ENCODE measurements at places on chromosomes 5 and 9. TPM values are rescaled to one million over a fixed set of nuclear protein-coding genes. Genes with fewer than 3 reads are reported as not detected.

GRCh38 chr5:78557601-78558000 lies 91.0 kb downstream of the LHFPL2 start:
- no peak for DNase-seq

The CRHBP gene
- total RNA-seq, result 1.8 TPM

- DNase-seq, result no peak
These were observed 300.0 kb downstream of the PDE4D start for GRCh38 chr5:59593439-59594007.

GRCh38 chr5:96783326-96783725 lies 24.4 kb downstream of the ERAP1 start:
- DNase-seq, result no peak

GRCh38 chr9:93248386-93249040 lies 64.6 kb downstream of the WNK2 start:
- DNase-seq, result no peak

DNA sequence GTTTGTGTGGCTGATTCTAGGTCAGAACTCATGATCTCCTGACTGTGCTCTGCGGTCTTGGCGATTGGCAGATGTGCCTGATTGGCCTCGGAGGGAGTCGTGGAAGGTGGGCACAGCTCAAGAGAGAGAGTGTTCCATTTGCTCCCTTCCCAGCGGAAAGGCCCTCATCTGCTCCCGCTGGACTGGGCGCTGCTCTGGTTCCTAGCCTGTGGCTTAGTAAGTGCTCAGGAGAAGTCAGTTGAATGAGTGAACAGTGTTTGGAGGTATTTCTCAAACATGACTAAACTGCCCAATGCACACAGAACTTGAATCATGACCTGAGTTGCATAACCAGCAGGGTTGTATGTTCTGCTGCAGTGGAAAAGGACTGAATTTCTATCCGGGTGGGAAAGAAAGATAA lies 120.2 kb upstream of the PITX1 start:
- no peak for DNase-seq

The ASPN gene
- 7.9 TPM for total RNA-seq

GRCh38 chr5:35516271-35516670 lies 101.4 kb upstream of the SPEF2 start:
- no peak for DNase-seq

The INSL6 gene
- not detected for total RNA-seq

- DNase-seq, result no peak
These were observed 187.7 kb upstream of the CHD1 start for GRCh38 chr5:99116526-99116925.

DNA sequence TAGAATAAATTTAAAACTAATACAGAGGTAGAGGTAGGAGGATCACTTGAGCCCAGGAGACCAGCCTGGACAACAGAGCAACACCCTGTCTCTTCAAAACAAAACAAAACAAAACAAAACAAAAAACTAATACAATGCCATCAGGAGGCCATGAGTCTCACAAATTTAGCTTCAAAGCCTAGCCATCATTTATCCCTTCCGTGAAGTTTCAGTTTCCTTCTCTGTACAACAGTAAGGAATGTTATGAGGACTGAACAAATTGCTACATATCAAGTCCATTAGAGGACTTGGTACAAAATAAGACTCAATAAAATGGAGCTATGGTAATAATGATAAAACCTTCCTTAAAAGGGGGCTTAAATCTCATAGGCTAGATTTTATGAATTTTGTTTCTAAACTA lies 60.8 kb downstream of the MAPKAP1 start:
- no peak for DNase-seq

GRCh38 chr9:80500300-80500699 lies 928.5 kb downstream of the TLE4 start:
- no peak for DNase-seq

The STING1 gene
- total RNA-seq, result 92.0 TPM

GRCh38 chr5:23627976-23628375 lies 120.6 kb downstream of the PRDM9 start:
- no peak for DNase-seq

DNA sequence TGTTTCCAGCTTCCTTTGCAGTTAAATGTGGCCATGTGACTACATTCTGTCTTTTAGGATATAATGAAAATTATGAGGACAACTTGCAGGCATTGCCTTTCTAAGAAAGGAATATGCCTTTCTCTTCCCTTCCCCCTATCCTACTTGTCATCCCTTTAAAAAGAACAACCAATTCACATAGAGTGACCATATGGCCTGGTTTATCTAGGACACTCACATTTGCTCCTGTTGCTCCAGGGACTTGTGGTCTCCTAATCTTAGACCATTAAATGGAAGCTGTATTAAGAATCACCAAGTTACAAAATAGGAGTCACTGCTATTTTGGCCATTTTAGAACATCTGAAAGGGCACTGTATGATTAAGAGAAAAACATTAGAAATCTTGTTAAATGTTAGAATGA lies 520.3 kb downstream of the DTWD2 start:
- DNase-seq, result no peak

The PCDHGB4 gene
- 4.4 TPM for total RNA-seq

GRCh38 chr5:142176255-142176654 lies 67.7 kb downstream of the NDFIP1 start:
- DNase-seq, result no peak

GRCh38 chr9:135948968-135949367 lies 12.2 kb downstream of the UBAC1 start:
- DNase-seq, result no peak

The OGN gene
- total RNA-seq, result 25.6 TPM

- DNase-seq, result no peak
These were observed 467.7 kb upstream of the ACO1 start for GRCh38 chr9:31916591-31917241.

GRCh38 chr9:83651558-83651957 lies 28.6 kb downstream of the IDNK start:
- no peak for DNase-seq

All from left cardiac atrium (tissue), 4 donors.